RWPE1 (cell line): ENCODE measurements at places on chromosomes 7 and 10.

DNA sequence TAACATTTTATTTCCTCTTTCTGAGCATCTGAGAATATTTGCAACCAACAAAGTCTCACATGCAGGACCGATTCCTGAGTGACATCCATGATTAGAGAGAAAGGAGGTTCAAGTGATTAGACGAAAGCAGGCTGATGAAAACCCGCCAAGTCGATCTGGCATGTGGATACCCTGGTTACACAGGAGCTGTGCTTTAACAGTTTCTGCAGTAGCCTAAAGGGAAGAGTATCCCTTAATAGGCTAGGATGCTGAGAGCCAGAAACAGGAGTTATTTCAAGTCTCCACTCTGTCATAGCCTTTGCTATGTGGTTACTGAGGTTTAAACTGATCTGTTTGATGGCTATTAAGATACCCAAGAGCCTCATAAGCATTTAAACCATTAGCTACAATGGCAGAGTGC lies 82.5 kb downstream of the PRKCQ start:
- DNase-seq = no peak

GRCh38 chr7:113172726-113173125 lies 54.4 kb upstream of the SMIM30 start:
- DNase-seq = no peak

DNA sequence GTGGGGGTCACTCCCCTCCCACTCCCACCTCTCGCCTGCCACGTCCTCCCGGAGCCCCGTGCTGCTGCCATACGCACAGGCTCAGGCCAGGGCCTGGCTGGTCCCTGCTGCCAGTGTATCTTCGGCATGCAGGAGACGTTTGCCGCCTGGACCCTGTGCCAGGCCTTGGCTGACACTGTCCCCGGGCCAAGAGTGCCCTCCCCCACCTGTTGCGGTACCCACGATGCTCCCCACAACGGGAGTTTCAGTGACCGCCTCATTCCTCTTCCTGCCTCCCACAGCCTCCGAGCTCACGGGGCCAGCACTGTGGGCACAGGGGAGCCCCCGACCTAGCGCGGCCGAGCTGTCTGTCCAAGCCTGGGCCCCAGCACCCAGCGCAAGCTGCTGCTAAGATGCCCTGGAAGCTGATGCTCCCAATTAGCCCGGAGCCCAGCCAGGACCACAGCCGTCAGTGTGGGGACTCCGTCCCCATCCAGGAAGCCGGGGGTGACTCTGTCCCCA lies 7.4 kb downstream of the TTYH3 start:
- DNase-seq = no peak

- DNase-seq = no peak
Measured at GRCh38 chr7:154832557-154833138, 170.3 kb downstream of the PAXIP1 start.
